ENCODE measurements at places on chromosomes 5 and 9.

DNA sequence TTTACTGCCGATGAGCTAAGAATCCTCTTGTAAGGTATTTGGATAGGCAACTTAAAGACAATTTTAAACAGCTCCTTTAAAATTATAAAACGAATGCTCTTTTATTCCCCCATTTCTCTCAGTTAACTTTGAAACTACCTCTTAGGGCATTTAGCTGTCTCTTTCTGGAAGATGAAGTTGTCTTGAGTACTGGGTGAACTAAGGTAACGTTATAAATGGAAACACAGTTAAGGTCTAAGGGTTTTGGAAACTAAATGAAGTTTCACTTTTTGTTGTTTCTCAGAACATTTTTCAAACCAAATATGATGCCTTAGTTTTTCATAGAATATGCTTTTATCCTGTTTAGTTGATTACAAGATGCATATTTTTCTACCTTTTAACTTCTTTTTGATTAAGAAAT lies 6.8 kb downstream of the UBE2R2 start:
- no peak overlapping the region for H3K4me3 ChIP-seq
- H3K27me3 ChIP-seq: no peaks in the 10 kb centered on the region
- no peak overlapping the region for H3K27ac ChIP-seq
- peaks cover 18% of the 10 kb centered on the region for H3K4me1 ChIP-seq
- no peak for DNase-seq
- peaks cover 2% of the 10 kb centered on the region for H3K36me3 ChIP-seq

- H3K27me3 ChIP-seq: no peaks in the 10 kb centered on the region
- H3K36me3 ChIP-seq: no peaks in the 10 kb centered on the region
- no peak overlapping the region for H3K4me3 ChIP-seq
- no peak for DNase-seq
- H3K4me1 ChIP-seq: no peaks in the 10 kb centered on the region
Measured at GRCh38 chr5:25005431-25005830, 360.7 kb upstream of the CDH10 start.

DNA sequence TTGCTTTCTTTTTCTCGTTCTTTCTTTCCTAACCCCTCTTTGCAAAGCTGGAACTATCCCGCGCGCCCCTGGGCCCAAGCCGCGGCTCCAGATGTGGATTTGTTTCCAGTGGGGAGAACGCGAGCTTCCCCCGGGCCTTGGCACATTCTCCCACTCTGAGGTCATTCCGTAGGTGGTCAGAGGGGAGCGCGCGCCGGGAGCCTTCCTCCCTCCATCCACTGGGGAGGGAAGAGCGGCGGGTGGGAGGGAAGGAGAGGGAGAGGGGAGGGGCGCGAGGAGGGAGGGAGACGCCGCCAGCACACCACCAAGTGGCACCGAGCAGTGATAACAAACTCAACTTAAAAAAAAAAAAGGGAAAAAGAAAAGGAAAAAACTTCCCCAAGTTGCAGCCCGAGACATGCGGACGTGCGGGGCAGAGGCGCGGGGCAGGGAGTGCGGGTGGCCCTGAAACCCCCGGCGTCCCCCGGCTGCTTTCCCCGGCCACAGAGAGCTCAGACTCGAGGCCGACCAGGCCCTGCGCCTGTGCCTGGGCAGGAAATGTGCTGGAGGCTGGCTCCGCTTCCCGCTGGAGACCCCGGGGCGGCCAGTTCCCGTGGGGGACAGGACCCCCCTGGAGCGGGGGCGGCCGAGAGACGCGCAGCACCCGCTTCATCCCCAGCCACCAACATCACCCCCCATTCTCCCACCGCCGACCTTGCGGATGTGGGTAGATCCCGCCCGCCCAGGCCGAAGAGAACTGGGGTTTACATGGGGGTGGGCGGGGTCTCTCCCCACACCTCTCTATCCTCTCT lies 3.1 kb downstream of the IER5L start:
- H3K4me1 ChIP-seq: peaks cover 21% of the 10 kb centered on the region
- H3K4me3 ChIP-seq: peak overlapping the region; percentile 95
- DNase-seq: peak; percentile 49

GRCh38 chr9:107090218-107090617 lies 192.9 kb upstream of the RAD23B start:
- DNase-seq: no peak
- no peak overlapping the region for H3K27ac ChIP-seq
- H3K4me1 ChIP-seq: no peaks in the 10 kb centered on the region
- no peaks in the 10 kb centered on the region for H3K36me3 ChIP-seq
- no peak overlapping the region for H3K4me3 ChIP-seq

DNA sequence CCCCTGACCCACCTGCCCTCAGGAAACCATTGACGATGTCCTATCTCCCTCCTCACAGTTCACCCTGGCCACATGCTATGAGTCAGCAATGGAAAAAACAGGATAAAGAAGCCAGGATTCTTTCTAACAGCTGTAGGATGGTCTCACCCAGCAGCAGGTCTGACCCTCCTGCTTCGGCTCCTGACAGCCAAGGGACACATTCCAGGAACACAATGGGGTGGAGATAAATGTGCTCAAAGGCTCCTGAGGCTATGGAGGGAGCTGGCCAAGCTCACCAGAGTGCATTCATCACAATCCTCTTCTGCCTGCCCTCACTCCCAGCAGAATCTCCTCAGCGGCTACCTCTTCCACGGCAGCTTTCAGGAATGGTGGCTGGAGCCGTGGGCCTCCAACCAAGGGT lies 170.3 kb downstream of the PJA2 start:
- H3K36me3 ChIP-seq: no peaks in the 10 kb centered on the region
- H3K27me3 ChIP-seq: peaks cover 10% of the 10 kb centered on the region
- no peak overlapping the region for H3K27ac ChIP-seq

DNA sequence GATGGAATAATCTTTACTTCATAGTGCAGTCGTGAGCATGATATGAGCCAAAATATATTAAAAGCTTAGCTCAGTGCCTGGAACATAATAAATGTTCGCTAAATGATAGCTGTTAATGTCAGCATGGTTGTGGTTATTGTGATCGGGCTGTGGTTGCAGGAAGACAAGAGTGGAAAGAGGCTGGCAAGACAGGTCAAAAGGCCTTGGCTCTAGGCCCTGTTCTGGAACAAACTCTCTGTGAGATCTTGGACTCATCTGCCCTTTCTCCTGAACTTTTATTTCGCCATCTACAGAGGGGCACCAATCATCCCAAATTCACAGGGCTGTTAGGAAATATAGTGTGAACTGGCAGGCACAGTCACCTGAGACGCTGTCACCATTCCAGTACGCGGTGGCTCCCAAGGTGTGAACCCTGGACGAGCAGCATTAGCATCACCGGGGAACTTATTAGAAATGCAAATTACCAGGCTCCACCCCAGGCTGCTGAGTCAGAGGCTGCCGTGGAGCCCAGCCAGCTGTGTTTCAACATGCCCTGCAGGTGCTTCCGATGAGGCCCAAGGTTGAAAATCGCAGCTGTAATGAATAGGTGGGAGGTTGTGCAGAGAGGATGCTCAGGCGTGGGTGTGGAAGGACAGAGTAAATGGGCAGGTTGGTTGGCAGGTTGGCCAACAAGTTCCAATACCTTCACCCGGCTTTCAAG lies 50.2 kb upstream of the SAP30L start:
- peaks cover 14% of the 10 kb centered on the region for H3K4me1 ChIP-seq
- peak; percentile 38 for DNase-seq
- no peak overlapping the region for H3K4me3 ChIP-seq
- no peaks in the 10 kb centered on the region for H3K36me3 ChIP-seq

GRCh38 chr9:128895556-128895955 lies 13.6 kb downstream of the LRRC8A start:
- peaks cover 66% of the 10 kb centered on the region for H3K4me1 ChIP-seq
- H3K36me3 ChIP-seq: peaks cover 52% of the 10 kb centered on the region
- no peak overlapping the region for H3K27ac ChIP-seq
- DNase-seq: no peak
- no peak overlapping the region for H3K4me3 ChIP-seq

DNA sequence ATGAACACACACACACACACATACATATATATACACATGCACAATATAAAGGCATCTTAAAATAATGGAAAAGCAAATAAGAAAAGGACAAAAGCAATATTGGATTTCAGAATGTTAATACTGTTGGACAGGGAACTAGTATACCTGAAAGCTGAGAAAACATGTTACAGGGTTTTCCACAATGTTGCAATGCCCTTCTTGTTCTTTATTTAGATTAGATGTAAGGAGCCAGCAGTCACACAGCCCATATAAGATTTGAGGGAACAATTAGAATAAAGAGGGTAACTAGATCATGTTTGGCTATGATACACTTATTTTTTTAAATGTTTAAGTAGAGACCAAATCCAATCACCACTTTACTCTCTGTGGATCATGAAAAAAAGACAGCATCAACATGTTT lies 61.7 kb downstream of the SH3TC2 start:
- H3K27me3 ChIP-seq: no peaks in the 10 kb centered on the region
- peaks cover 11% of the 10 kb centered on the region for H3K36me3 ChIP-seq
- no peak overlapping the region for H3K4me3 ChIP-seq
- H3K4me1 ChIP-seq: peaks cover 25% of the 10 kb centered on the region
- DNase-seq: no peak

- H3K4me3 ChIP-seq: no peak overlapping the region
- H3K27me3 ChIP-seq: peaks cover 38% of the 10 kb centered on the region
- DNase-seq: no peak
- H3K4me1 ChIP-seq: no peaks in the 10 kb centered on the region
Measured at GRCh38 chr5:77960305-77960704, 184.2 kb upstream of the TBCA start.

- no peaks in the 10 kb centered on the region for H3K27me3 ChIP-seq
- H3K27ac ChIP-seq: no peak overlapping the region
- no peaks in the 10 kb centered on the region for H3K36me3 ChIP-seq
- DNase-seq: no peak
- H3K4me1 ChIP-seq: no peaks in the 10 kb centered on the region
- no peak overlapping the region for H3K4me3 ChIP-seq
Measured at GRCh38 chr5:1724822-1725602, 74.6 kb downstream of the MRPL36 start.

DNA sequence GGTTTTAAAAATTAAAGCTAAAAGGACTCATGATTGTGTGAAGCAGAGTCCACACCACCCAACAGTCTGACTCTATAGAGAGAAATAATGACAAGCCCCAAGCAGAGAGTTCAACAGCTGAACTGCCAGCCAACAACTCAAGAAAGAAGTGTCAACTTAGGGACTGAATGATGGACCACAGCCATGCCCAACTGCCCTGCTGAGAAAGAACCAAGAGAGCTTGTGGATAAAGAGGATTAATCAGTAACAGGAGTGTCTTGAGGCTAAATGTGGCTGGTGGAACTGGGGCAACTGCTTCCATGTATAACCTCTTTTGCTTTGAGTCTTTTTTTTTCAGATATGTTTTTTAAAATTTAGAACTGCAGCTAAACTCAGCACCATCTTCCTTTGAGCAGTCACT lies 109.3 kb downstream of the HSD17B3 start:
- no peak overlapping the region for H3K4me3 ChIP-seq
- H3K27ac ChIP-seq: no peak overlapping the region
- H3K36me3 ChIP-seq: no peaks in the 10 kb centered on the region
- H3K4me1 ChIP-seq: no peaks in the 10 kb centered on the region

- H3K27me3 ChIP-seq: no peaks in the 10 kb centered on the region
- peaks cover 4% of the 10 kb centered on the region for H3K36me3 ChIP-seq
- peak overlapping the region; percentile 94 for H3K27ac ChIP-seq
- H3K4me3 ChIP-seq: peak overlapping the region; percentile 96
- peaks cover 12% of the 10 kb centered on the region for H3K4me1 ChIP-seq
- no peak for DNase-seq
Measured at GRCh38 chr9:120841930-120842684, 615 bp downstream of the PSMD5 start.

Measured in keratinocyte (primary cell).